ENCODE measurements at places on chromosomes 4 and X. TPM values are rescaled to one million over a fixed set of nuclear protein-coding genes. Genes with fewer than 3 reads are reported as not detected.
A peak's percentile ranks its signal among the peaks of the same experiment; 100 is the strongest.

DNA sequence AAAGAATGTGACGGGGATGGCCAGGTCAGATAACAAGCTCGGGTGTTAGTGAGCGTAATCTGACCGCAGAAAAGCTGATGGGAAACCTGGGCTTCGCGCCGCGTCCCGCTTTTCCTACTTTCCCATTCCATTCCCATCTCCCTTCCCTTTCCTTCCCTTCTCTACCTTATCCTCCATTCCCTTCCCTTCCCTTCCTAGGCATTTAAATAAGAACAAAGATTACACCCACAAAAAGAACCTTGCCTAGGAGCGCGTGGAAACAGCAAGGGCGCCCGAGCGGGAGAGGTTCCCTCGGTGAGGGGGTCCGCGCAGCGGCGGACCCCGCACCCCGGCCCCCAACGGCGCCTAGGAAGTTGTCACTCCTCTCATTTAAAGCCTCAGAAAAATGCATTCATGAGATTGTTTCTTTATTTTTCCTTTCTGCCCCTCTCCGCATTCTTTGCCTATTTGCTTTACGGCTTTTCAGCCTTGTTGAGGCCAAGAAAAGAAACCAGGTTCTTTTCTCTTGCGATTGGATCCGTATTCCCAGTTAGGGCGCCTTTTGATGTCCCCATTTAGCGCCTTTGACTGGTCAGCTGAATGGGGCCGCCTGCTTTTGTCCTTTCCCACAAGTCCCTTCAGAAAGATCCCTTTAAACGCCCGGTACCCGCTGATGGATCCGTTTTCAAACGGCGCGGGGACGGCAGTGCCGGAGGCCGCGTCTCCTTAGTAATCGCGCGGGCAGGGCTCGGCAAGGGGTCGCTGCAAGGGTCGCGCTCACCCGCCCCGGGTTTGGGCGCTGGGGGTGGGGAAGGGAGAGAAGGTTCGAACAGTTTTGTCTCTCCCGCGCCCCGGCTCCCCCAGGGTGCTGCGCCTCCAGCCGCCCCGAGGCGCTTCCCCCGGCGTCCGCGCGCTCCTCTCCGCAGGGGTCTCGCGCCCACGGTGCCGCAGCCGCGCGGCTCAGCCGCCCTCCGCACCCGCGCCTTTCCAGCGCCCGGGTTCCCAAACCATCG is 54.1 kb upstream of the TMEM33 start:
- peaks cover 27% of the 10 kb centered on the region for H3K4me1 ChIP-seq
- H3K36me3 ChIP-seq: no peaks in the 10 kb centered on the region
- DNase-seq: no peak
- peaks cover 15% of the 10 kb centered on the region for H3K27me3 ChIP-seq
- no peak overlapping the region for H3K27ac ChIP-seq
- peak overlapping the region; percentile 17 for H3K4me3 ChIP-seq

- H3K36me3 ChIP-seq: no peaks in the 10 kb centered on the region
- peak overlapping the region; percentile 92 for H3K27ac ChIP-seq
- no peak for DNase-seq
- H3K4me1 ChIP-seq: peaks cover 10% of the 10 kb centered on the region
- H3K27me3 ChIP-seq: no peaks in the 10 kb centered on the region
These were observed 1.1 kb upstream of the LCORL start for GRCh38 chr4:18022572-18023050.

- no peaks in the 10 kb centered on the region for H3K36me3 ChIP-seq
- no peaks in the 10 kb centered on the region for H3K4me1 ChIP-seq
- H3K27me3 ChIP-seq: no peaks in the 10 kb centered on the region
- H3K27ac ChIP-seq: no peak overlapping the region
- DNase-seq: no peak
- H3K4me3 ChIP-seq: no peak overlapping the region
These were observed 44.7 kb upstream of the MED14 start for GRCh38 chrX:40780082-40780481.

DNA sequence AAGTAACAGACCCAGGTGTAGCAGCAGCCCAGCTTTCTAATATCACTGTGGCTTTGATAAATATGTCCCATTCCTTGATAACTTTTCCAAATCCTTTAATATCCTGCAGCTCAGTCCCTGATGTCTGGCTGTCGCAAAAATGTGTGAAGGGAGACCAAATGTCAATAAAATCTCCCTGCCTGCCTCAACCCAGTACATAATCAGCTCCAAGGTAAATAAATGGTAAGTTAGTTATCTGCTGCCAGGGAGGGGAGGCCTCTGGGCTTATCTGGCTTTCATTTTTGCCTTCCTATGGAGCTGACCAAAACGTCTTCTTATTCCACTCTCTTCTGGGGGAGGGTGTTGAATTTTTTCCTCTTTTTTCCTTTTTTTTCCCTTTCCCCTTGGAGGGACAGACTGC is 630.6 kb downstream of the MID1IP1 start:
- DNase-seq: no peak
- H3K36me3 ChIP-seq: no peaks in the 10 kb centered on the region
- H3K4me1 ChIP-seq: no peaks in the 10 kb centered on the region
- no peak overlapping the region for H3K27ac ChIP-seq
- H3K4me3 ChIP-seq: no peak overlapping the region

GRCh38 chr4:105305019-105305836 is 158.6 kb downstream of the TET2 start:
- H3K4me3 ChIP-seq: no peak overlapping the region
- no peaks in the 10 kb centered on the region for H3K36me3 ChIP-seq
- H3K27ac ChIP-seq: no peak overlapping the region
- H3K4me1 ChIP-seq: no peaks in the 10 kb centered on the region

DNA sequence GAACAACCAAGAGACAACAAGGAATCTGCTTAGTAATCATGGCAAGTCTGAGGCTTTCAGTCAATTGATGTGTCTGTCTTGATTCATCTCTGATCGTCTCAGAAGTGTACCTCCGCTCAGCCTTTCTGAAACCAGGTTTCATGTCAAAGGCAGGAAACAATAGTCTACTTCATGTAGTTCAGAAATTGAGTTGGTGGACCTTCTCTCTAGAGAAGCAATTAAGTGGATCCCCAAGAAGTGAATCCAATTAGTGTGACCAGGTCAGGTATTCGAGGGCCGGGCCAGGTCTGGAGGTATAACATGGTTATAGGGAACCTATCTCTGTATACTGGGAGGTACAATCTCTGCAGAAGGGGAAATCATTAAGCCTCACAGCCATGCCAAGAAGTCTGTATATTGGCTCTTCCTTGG is 32.0 kb downstream of the DAPP1 start:
- no peak for DNase-seq
- no peaks in the 10 kb centered on the region for H3K36me3 ChIP-seq
- H3K27ac ChIP-seq: no peak overlapping the region
- H3K4me1 ChIP-seq: no peaks in the 10 kb centered on the region

DNA sequence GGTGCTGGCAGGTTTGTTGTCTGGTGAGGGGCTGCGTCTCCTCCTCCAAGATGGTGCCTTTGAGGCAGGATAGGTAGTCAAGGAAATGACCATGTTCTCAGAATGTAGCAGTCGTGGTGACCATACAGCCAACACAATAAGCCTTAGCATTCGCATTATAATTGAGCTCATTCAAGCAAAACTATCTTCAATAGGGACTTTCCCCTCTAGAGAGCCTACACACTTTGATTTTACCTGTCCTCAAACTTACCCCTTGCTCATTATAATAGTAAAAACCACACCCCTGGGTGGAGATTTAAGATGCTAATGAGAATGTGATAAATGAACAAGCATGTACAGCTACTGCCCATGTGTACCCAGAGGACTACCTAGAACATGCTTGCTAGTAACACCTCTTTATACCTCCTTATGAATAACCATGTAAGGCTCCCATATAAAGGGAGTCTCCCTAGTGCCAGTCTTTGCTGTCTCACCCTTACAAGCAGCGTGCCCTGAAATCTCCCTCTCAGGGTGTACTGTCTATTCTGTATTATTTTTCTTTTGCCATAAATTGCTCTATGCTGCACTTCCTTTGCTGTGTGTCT is 48.2 kb downstream of the FGFBP1 start:
- H3K27me3 ChIP-seq: no peaks in the 10 kb centered on the region
- no peak for DNase-seq
- H3K27ac ChIP-seq: no peak overlapping the region
- H3K36me3 ChIP-seq: no peaks in the 10 kb centered on the region
- H3K4me1 ChIP-seq: peaks cover 11% of the 10 kb centered on the region

GRCh38 chrX:18649498-18649951 is 22.4 kb downstream of the RS1 start:
- no peaks in the 10 kb centered on the region for H3K27me3 ChIP-seq
- H3K4me1 ChIP-seq: no peaks in the 10 kb centered on the region
- no peaks in the 10 kb centered on the region for H3K36me3 ChIP-seq
- no peak for DNase-seq

DNA sequence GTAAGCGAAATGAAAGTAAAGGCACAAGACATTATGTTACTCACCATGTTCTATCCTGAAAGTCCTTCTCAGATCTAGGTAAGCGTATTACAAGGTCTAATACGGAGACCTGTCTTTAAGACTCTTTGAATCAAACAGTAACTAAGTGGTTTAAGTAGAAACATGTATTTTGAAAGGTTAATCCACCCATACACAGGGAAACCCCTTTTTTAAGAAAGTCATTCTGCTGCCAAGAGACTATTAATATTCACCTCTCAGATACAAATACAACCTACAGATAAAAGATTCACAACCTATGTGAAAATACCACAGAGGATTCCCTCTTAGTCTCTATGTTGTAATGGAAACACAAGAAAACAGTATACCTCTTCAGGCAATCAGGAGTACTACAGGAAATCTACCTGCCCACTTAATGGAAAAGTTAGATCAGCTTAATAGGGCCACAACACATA is 63.2 kb upstream of the TNIP3 start:
- no peaks in the 10 kb centered on the region for H3K27me3 ChIP-seq
- no peak for DNase-seq
- no peak overlapping the region for H3K4me3 ChIP-seq
- no peaks in the 10 kb centered on the region for H3K36me3 ChIP-seq
- H3K4me1 ChIP-seq: no peaks in the 10 kb centered on the region

GRCh38 chrX:27968878-27969277 is 12.4 kb downstream of the DCAF8L1 start:
- no peaks in the 10 kb centered on the region for H3K36me3 ChIP-seq
- no peak for DNase-seq
- H3K4me1 ChIP-seq: no peaks in the 10 kb centered on the region
- no peak overlapping the region for H3K27ac ChIP-seq

- H3K4me3 ChIP-seq: no peak overlapping the region
- H3K27ac ChIP-seq: no peak overlapping the region
- H3K4me1 ChIP-seq: no peaks in the 10 kb centered on the region
- DNase-seq: no peak
- no peaks in the 10 kb centered on the region for H3K36me3 ChIP-seq
These were observed 16.5 kb upstream of the SLC25A43 start for GRCh38 chrX:119382606-119383005.

- H3K27me3 ChIP-seq: no peaks in the 10 kb centered on the region
- no peak overlapping the region for H3K27ac ChIP-seq
- no peaks in the 10 kb centered on the region for H3K36me3 ChIP-seq
- no peaks in the 10 kb centered on the region for H3K4me1 ChIP-seq
- DNase-seq: no peak
- no peak overlapping the region for H3K4me3 ChIP-seq
These were observed 230.9 kb downstream of the SOWAHB start for GRCh38 chr4:76666944-76667532.

DNA sequence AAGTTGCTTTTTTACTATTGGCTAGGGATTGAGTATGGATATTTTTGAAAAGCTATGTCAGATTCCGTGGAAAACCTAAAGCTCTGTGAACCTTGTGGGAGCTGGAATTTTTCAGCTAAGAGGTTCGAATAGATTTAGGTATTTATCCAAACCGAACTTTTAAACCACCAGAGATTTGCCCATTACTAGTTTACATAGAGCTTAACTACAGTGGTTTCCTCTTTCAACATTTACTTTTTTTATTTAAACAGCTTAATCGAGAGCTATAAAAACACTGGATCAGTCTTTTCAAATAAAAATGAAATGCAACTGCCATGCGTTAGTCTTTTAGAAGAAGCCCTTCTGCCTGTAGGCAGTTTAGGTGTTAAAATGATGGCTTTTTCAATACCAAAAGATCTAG is 377.0 kb downstream of the RPA4 start:
- H3K36me3 ChIP-seq: no peaks in the 10 kb centered on the region
- DNase-seq: no peak
- H3K4me1 ChIP-seq: no peaks in the 10 kb centered on the region
- no peaks in the 10 kb centered on the region for H3K27me3 ChIP-seq
- H3K4me3 ChIP-seq: no peak overlapping the region

- peaks cover 7% of the 10 kb centered on the region for H3K4me1 ChIP-seq
- DNase-seq: no peak
- no peaks in the 10 kb centered on the region for H3K27me3 ChIP-seq
- H3K36me3 ChIP-seq: no peaks in the 10 kb centered on the region
- no peak overlapping the region for H3K4me3 ChIP-seq
These were observed 150.6 kb downstream of the ADAMTS3 start for GRCh38 chr4:72418458-72418857.

- no peak overlapping the region for H3K27ac ChIP-seq
- H3K4me3 ChIP-seq: no peak overlapping the region
- H3K4me1 ChIP-seq: no peaks in the 10 kb centered on the region
- H3K36me3 ChIP-seq: no peaks in the 10 kb centered on the region
- no peaks in the 10 kb centered on the region for H3K27me3 ChIP-seq
These were observed 337.3 kb downstream of the CENPC start for GRCh38 chr4:67207941-67208441.

- no peak for DNase-seq
- H3K4me3 ChIP-seq: no peak overlapping the region
- H3K36me3 ChIP-seq: no peaks in the 10 kb centered on the region
- H3K27me3 ChIP-seq: no peaks in the 10 kb centered on the region
- H3K4me1 ChIP-seq: no peaks in the 10 kb centered on the region
These were observed 2381.1 kb upstream of the AGA start for GRCh38 chr4:179823342-179823741.

- no peak overlapping the region for H3K4me3 ChIP-seq
- peaks cover 14% of the 10 kb centered on the region for H3K4me1 ChIP-seq
- no peak overlapping the region for H3K27ac ChIP-seq
- DNase-seq: no peak
These were observed 8.2 kb downstream of the MTHFD2L start for GRCh38 chr4:74166135-74166534.

GRCh38 chrX:41043196-41043595 is 42.0 kb upstream of the USP9X start:
- no peak overlapping the region for H3K4me3 ChIP-seq
- no peak overlapping the region for H3K27ac ChIP-seq
- no peaks in the 10 kb centered on the region for H3K36me3 ChIP-seq
- no peak for DNase-seq
- H3K27me3 ChIP-seq: no peaks in the 10 kb centered on the region

GRCh38 chrX:131977619-131978018 is 45.5 kb upstream of the STK26 start:
- H3K4me1 ChIP-seq: no peaks in the 10 kb centered on the region
- no peak overlapping the region for H3K27ac ChIP-seq
- no peaks in the 10 kb centered on the region for H3K27me3 ChIP-seq
- no peaks in the 10 kb centered on the region for H3K36me3 ChIP-seq
- no peak overlapping the region for H3K4me3 ChIP-seq

GRCh38 chr4:42871671-42872290 is 20.7 kb upstream of the GRXCR1 start:
- H3K4me3 ChIP-seq: no peak overlapping the region
- no peaks in the 10 kb centered on the region for H3K27me3 ChIP-seq
- H3K27ac ChIP-seq: no peak overlapping the region
- H3K36me3 ChIP-seq: no peaks in the 10 kb centered on the region
- H3K4me1 ChIP-seq: no peaks in the 10 kb centered on the region
- DNase-seq: no peak

The USP26 gene
- not detected for total RNA-seq

The XK gene
- total RNA-seq: 2.0 TPM

The MID2 gene
- 25.5 TPM for total RNA-seq

The SFRP2 gene
- 49.8 TPM for total RNA-seq

The MEPE gene
- total RNA-seq: not detected

Data from vagina (tissue), 2 donors.